HepG2 (cell line): ENCODE measurements at places on chromosomes 7 and 10. TPM values are rescaled to one million over a fixed set of nuclear protein-coding genes. Genes with fewer than 3 reads are reported as not detected.

- H3K4me1 ChIP-seq = no peaks in the 10 kb centered on the region
- no peaks in the 10 kb centered on the region for H3K27me3 ChIP-seq
- DNase-seq = no peak
- H3K4me3 ChIP-seq = no peak overlapping the region
These were observed 253.9 kb upstream of the FZD8 start for GRCh38 chr10:35896001-35896400.

- no peaks in the 10 kb centered on the region for H3K4me1 ChIP-seq
- peaks cover 6% of the 10 kb centered on the region for H3K27me3 ChIP-seq
- H3K27ac ChIP-seq = no peak overlapping the region
These were observed 258.0 kb downstream of the CELF2 start for GRCh38 chr10:11275651-11276050.

DNA sequence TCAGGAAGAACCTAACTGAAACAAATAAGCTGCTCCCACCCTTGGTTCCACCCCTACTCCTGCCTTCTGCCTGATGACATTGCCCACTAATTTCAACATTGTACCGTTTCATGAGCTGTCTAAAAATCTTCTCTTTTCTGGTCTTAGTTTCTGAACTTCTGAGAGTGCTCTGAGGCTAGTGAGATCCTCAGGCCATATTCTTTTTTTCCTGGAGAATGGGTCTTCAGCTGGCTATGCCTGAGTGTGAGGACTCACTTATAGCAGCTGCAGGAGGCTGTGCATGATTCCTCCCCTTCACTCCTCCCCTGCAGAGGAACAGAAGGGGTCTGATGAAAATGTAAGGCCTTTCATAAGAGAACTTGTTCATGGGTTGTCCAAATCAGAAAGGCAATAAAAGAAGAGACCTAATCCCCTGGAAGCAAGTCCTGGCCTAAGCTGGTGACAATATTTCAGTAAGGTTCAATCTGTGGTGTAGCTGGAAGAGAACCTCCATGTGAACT is 11.1 kb downstream of the HOXA4 start:
- DNase-seq = no peak
- H3K27me3 ChIP-seq = no peaks in the 10 kb centered on the region
- no peaks in the 10 kb centered on the region; the same call in 1 of the 2 replicates for H3K36me3 ChIP-seq

The DPCD gene
- 25.2 and 32.8 TPM in 2 replicates for total RNA-seq

The BTBD16 gene
- 3.6 and 5.0 TPM in 2 replicates for total RNA-seq
